Endodermal cell (in vitro differentiated cells): ENCODE measurements at places on chromosomes 2 and 18.
A peak's percentile ranks its signal among the peaks of the same experiment; 100 is the strongest.

- no peak for DNase-seq
Observed at GRCh38 chr18:47150824-47151366, 595 bp upstream of the HDHD2 start.

GRCh38 chr2:12484536-12485115 lies 232.1 kb upstream of the TRIB2 start:
- no peak for DNase-seq

DNA sequence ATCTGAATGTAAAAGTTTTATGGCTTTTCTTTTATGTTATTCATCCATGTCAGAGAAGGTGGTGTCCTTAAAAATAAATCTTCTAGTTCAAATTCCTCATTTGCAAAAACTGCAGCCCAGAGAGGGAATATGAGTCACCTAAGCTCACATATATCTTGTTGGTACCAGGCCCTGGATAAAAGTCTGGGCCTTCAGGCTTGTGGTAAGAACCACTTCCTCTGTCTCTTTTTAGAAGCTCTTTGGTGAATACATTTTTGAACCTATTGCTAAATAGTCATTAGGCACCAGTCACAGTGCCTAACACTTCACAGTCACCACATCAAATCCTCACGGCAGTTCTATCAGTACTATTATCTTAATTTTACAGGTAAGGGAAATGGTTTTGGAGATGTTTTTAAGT lies 199.2 kb downstream of the KCNS3 start:
- DNase-seq, result no peak

GRCh38 chr18:2651981-2652380 lies 3.5 kb upstream of the SMCHD1 start:
- no peak for DNase-seq

DNA sequence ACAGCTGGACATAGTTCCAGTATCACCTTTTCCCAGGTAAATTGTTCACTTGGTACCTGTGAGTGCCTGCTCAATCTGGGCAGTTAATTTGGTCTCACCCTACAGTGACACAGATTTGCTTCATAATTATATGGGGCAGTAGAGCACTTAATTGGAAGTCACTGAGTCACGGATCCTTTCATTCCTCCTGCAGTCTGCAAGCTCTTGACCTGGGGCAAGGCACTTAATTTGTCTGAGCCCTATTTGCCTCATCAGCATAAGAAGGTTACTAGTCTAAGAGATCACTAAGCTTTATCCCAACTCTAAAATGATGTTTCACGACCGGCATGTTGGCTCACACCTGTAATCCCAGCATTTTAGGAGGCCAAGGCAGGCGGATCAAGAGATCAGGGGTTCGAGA lies 8.9 kb downstream of the FBXO36 start:
- no peak for DNase-seq

- DNase-seq, result no peak
Observed at GRCh38 chr18:61579581-61579980, 246.4 kb downstream of the CDH20 start.

DNA sequence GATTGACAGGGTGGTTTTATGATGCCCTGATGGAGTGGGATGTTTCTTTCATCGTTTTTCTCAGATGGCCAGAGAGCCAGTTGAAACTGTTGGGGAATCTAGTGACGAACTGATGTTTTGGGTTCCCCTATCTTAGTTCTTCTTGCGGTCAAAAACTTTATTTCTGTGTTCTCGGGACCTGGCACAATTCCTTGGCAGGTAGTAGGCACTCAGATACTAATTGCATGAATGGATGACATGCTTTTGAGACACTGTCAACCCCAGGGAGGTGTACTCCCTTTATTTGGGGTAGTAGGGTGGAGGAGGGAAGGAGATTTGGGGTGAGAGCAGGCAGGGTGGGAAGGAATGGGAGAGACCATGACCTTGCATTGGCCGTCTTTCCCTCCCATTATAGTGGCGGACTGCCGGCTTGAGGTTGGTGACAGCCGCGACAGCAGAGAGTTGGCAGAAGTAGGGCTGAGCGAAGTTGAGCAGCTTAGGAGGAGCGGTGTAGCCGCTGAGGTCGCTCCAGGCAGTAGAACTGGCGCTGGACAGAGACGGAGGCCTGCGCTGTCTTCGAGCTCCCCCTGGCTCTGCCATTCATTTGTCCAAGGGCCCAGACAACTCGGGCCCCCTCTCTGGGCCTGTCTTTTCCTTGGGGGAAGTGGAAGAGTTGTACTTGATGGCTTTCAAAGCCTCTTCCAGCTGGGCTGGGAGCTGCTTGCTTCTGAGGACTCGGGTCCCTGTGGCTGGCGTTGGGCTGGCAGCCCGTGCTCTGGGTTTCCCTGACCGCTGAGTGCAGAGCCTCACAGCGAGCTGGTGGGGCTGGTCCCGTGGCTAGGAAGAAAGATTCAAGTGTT lies 2.6 kb downstream of the TET3 start:
- peak; percentile 61 for DNase-seq

DNA sequence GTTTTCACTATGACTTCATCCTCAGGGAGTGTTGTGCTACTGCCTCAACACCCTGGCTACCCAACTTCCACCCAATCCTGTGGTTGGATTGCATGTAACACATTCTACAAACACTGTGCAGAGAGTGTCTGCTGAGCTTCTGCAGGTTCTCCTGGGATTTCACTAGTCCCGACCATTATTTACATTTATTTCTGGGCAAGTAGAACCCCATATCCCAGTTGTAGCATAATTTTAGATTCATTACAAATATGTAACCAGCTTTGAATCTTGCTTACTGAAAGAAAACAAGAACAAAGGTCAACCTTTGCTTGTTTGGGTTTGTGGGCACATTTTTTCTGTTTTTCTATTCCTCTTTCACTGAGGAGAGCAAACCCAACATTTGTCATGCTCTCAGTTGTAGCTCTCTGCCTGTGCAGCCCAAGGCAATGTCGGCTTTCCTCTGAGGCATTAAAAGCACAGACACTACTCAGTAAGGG lies 2036.1 kb upstream of the LRRTM1 start:
- no peak for DNase-seq

DNA sequence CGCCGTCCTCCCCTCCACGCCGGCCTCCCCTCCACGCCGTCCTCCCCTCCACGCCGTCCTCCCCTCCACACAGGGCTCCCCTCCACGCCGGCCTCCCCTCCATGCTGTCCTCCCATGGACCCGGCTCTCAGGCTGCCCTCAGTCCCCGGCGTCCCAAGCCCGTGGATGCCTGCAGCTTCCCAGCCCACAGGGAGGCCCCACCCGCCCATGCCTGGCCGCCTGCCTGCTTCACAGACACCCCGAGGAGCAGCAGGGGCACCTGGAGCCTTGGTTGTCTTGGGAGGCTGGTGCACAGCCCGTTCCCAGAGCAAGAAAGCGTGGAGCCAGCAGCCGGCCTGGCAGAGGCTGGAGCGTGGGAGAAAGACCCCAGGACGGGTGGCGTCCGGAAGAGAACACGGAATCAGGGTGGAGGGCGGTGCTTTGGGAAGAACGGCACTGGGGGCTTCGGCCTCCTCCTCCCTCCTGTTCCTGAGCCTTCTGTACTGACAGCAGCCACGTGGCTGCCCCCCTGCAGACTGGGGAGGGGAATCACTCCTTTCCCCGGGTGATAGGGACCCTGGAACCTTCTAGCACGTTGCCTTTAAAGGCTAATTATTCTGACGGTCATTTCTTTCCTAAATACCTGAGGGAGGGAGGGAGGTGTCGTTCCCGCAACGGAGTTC lies 26.2 kb upstream of the KCNG2 start:
- peak; percentile 32 for DNase-seq

DNA sequence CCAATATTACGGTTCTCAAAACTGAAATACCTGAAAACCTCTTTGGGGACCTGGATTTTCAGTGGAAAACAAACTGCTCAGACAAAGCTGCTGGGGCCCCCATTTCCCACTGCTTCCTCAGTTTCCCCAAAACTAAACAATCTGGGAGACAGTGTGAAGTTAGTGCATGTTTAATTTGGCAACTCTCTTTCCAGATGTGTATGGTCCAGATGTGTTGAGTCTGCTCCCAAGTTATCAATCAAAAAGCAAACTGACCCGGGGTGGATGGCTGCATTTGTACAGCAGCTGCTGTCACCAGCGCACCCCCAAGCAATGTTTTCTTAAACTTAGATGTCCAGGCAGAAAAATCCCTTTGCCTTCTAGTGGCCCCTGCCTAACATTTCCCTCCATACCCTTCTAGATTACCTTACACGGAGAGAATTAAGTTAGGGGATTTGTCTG lies 136.9 kb downstream of the COPS8 start:
- DNase-seq, result no peak

- DNase-seq, result no peak
Observed at GRCh38 chr2:237583385-237584295, 6.9 kb downstream of the RAB17 start.

DNA sequence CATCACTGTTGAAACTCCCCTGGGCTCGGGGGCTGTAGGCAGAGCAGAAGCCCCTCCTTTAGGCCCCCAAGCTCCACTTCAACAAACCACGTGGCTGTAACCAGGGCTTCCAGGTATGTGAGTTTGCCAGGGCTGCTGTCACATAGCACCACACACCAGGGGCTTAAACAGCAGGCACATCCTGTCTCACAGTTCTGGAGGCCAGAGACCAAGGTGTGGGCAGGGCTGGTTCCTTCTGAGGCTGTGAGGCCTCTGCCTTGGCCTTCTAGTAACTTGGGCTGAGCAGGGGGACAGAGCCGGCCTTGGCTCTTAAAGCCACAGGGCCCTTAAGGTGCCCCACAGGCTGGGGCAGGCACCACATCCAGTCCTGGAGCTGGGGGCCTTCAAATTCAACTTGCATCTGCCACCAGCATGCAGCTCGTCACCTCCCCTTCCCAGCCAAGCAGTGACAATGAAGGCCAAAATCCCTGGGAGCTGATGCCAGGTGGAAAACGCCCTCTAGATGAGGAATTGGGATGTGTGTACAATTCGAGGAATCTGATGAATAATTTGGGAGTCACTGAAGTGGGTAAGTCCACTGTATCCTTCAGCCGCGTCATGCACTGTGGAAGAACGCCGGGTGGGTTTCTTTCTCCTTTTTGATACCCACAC lies 104.2 kb upstream of the ODC1 start:
- peak; percentile 74 for DNase-seq

GRCh38 chr18:5895299-5895875 lies at the start of gene TMEM200C:
TMEM200C (minus strand) TSS chr18:5895522; CDS start chr18:5892063, 3,459 bp downstream.
- peak; percentile 84 for DNase-seq
